Stimulated activated CD8-positive, alpha-beta memory T cell treated with anti-CD3 and anti-CD28 coated beads, Interleukin-7, amount 100 ng/mL, for 1 hour (primary cell): ENCODE measurements at places on chromosomes 11 and 22.

DNA sequence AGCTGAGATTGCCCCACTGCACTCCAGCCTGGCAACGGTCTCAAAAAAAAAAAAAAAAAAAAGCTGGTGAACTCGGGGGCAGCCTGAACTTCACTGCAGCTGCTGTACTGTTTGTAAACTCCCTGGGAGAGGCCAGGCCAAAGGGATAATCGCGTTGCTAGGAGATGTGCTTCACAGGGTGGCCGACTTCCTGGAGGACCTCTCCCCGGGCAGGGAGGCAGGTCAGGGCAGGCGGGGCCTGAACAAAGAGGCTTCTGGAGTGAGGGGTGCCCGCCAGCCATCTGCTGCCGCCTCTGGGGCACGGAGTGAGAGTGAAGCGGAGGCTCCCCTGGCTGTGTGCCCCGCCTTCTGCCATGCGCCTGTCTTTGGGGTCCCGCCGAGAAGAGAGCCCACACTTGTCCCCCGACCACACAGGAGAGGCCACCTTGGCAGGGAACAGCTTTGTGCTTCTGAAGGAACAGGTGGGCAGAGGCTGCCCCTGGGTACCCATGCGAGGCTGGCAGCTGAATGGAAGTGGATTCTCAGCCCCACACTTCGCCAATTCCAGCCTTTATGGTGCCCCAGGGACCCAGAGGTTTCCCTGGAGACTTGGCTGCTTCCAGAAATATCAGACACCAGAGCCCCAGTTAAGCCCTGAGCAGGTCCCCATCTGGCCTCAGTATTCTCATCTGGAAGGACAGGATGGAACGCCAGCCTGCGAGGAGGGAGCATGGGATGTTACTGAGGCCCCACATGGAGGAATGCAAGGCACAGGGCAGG is 29.6 kb downstream of the TMEM184B start:
- no peak for DNase-seq

- no peak for DNase-seq
Observed at GRCh38 chr22:47599753-47600152, 837.3 kb downstream of the TBC1D22A start.

GRCh38 chr11:103601225-103601846 is 435.1 kb upstream of the DDI1 start:
- DNase-seq, result no peak

DNA sequence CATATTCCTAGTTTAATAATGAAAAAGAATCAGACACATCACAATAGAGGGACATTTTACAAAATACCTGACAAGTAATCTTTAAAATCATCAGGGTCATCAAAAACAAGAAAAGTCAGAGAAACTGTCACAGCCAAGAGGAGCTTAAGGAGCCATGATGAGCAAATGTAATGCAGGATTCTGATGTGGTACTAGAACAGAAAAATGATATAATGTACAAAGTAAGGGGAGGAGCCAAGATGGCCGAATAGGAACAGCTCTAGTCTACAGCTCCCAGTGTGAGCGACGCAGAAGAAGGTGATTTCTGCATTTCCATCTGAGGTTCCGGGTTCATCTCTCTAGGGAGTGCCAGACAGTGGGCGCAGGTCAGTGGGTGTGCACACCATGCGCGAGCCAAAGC is 198.0 kb upstream of the FAT3 start:
- no peak for DNase-seq

DNA sequence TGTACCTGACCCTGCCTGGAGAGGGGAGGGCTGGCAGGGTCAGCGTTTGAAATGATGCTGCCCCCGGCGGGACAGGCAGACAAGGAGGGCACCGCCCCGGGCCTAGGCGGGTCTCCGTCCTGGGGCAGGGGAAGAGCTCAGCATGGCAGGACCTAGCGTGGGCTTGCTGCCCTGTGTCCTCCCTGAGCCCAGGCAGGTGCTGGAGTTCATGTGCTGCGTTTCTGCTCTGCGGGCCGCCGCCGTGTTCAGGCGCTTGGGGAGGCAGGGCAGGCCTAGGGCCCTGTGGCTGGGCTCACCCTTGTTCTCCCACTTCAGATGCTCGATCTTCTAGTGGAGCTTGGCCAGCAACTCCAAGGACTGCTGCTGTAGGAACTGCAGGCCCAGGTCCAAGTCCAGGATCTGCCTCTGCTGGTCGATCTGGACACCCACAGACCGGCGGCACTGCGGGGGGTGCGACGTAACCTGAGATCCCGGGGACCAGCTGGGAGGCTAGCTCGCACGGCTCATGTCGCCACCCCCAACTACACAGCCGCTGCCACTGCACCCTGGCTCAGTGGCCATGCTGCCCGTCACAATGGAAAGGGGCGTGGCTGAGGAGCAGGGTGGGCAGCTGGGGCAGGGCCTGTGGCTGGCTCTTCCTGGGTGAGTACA is 84.4 kb downstream of the MED15 start:
- DNase-seq, result no peak

DNA sequence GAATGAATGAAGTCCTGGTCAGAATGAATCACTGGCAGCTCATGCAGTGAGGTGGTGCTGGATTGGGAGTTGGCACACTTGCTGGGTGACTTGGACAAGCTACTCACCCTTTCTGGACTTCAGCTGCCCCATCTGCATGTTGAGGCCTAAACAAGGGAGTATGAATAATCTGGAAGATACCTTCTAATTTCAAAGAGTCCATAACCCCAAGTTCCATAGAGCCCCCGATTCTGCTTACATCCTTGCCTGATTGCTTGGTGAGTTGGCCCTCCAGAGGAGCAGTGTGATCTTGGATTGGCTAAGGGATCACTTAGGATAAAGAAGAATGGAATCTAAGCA is 18.3 kb upstream of the ACCSL start:
- no peak for DNase-seq

DNA sequence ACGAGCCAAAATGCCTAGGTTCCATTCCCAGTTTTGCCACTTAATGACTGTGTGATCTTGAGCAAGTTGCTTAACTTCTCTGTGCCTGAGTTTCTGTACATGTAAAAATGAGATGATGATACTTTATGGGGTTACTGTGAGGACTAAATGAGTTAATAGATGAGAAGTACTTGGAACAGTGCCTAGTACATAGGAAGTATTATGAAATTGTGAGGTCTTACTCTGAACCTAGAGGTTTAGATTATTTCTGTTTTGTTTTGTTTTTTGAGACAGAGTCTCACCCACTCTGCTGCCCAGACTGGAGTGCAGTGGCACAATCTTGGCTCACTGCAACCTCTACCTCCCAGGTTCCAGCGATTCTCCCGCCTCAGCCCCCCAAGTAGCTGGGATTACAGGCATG is 227.0 kb upstream of the POU2AF2 start:
- DNase-seq, result no peak

GRCh38 chr11:100008417-100008816 is 678.7 kb upstream of the ARHGAP42 start:
- DNase-seq, result no peak

DNA sequence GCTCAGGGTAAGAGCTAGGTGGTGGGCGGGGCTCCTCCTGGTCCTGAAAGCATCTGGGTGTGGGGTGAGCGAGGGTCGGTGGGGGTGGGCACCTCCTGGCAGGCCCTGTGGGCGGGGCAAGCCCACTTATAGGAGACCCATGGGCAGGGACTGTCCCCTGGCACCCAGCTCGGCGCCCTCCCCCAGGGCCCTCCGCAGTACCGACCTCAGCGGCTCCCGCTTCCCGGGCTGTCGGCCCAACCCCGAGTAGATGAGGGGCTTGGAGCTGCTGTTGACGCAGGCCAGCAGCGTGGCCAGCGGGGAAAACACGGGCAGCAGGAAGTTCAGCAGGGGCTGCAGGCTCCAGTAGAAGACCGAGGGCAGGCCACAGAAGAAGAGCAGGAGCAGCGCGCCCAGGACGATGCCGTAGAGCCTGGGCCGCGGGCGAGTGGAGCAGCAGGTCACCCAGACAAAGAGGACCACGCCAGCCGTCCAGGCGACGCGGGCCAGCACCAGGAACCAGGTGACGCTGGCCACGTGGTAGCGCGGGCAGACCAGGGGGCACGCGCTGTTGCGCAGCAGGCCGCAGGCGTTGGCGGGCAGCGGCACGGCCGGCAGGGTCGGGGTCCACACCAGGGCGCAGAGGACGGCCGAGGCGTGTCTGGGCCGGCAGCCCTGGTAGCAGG is 663 bp downstream of the MRGPRG start:
- no peak for DNase-seq

GRCh38 chr22:37224757-37225420 is 12.6 kb upstream of the SSTR3 start:
- no peak for DNase-seq

DNA sequence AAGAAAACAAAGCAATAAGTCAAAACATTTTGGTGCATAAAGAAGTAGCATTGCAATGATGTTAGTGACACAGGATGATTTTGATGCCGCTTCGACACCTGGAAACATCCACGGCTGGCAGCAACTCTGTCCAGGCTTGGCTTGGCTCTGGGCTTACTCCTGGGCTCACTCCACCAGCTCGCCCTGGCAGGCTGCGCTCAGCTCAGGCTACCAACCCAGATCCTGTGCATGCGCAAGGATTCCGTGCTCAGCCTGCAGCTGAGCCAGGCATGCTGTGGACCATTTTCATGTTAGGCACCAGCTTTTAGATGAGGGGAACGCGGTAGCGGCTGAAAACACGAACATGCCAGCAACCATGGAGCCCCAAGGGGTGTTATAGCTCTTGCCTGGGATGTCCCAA is 66.0 kb downstream of the SLC25A17 start:
- DNase-seq, result no peak

DNA sequence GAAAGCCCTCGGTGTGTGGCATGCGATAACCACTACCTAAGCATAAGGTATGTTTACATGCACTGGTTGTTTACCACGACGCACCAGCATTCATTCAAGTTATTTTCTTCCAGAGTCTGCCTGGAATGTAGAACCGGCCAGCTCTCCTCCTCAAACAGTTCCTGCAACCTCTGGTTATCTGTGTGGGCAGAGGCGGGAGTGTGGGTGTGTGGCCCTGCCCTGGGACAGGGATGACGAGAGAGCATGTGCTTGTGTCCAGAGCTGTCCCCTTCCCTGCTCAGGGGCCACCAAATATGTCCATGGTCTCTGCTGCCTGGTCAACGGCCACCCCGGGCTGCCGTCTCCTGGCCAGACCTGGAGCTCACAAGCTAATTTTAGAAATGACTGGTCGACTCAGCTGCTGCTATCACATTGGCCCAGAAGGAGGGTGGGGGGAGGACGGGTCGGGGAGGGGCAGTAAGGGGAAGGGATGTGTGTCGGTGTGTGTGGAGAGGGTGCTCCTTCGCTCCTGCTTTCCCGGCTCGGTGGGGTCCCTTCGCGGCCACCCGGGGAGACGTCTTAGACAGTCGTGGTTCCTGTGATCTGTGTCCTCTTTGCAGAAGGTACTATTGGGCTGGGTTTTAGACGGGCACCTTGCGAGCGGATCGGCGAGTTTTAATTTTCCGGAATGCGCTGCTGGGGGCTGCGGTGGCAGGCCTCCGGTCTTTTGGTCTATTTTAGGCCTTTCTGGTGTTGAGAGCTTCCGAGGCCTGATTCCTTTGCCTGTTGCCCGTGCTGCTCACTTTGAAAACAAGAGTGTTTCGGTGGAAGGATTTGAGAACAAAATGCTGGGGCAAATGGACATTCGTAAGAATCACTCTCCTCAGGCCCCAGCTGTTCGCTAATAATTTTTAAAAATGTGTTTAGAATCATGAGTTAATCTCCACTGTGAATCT is at the start of gene MYO18B:
Gene MYO18B (plus strand): TSS at position 497 of the 935 bp plus-strand sequence. CDS start 18,905 bp downstream, outside the sequence.
- DNase-seq, result no peak

DNA sequence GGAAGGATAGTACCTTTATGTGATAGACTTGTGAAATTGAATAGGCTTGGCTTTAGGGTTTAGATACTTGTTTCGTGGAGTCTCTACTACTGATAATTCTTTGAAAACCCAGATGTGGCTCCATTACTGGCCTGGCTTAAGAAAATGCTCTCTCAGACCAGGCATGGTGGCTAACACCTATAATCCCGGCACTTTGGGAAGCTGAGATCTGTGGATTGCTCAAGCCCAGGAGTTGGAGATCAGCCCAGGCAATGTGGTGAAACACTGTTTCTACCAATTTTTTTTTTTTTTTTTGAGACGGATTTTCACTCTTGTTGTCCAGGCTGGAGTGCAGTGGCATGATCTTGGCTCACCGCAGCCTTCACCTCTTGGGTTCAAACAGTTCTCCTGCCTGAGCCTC is 40.9 kb downstream of the ATG13 start:
- DNase-seq, result no peak

- DNase-seq, result no peak
Observed at GRCh38 chr11:113907152-113907551, 2.6 kb downstream of the HTR3B start.
